ENCODE measurements at places on chromosomes 2 and 18. TPM values are rescaled to one million over a fixed set of nuclear protein-coding genes. Genes with fewer than 3 reads are reported as not detected.

- DNase-seq = no peak
Measured at GRCh38 chr2:174180165-174180724, 68.1 kb downstream of the OLA1 start.

DNA sequence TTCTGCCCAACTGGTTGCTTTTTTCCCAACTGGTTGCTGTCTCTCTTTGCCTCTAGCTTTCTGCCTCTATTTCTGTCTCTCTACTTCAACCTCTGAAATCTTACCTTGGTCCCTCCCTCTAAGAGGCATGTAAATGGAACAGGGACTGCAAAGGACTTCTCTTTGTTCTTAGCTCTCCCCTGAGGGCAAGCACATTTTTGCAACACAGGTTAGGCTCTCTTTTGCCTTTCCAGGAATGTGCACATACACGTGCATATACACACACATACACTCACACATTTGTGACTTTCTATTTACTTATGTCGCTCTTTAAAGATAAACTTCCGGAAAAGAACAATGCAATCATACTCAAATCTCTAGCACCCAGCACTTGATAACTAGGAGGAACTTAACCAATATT is 262.6 kb upstream of the DDX18 start:
- no peak for DNase-seq

GRCh38 chr2:47628904-47629303 is 154.0 kb upstream of the MSH6 start:
- DNase-seq = no peak

GRCh38 chr18:49001111-49001510 is 50.3 kb upstream of the SMAD7 start:
- DNase-seq = no peak

GRCh38 chr2:8609357-8609811 is 72.5 kb upstream of the ID2 start:
- no peak for DNase-seq

- no peak for DNase-seq
Measured at GRCh38 chr2:178268435-178268834, 74.1 kb downstream of the OSBPL6 start.

C2orf42 gene
- total RNA-seq = 32.2 TPM

- peak; percentile 25 for DNase-seq
Measured at GRCh38 chr2:37713258-37713700, 41.8 kb upstream of the CDC42EP3 start.

DNA sequence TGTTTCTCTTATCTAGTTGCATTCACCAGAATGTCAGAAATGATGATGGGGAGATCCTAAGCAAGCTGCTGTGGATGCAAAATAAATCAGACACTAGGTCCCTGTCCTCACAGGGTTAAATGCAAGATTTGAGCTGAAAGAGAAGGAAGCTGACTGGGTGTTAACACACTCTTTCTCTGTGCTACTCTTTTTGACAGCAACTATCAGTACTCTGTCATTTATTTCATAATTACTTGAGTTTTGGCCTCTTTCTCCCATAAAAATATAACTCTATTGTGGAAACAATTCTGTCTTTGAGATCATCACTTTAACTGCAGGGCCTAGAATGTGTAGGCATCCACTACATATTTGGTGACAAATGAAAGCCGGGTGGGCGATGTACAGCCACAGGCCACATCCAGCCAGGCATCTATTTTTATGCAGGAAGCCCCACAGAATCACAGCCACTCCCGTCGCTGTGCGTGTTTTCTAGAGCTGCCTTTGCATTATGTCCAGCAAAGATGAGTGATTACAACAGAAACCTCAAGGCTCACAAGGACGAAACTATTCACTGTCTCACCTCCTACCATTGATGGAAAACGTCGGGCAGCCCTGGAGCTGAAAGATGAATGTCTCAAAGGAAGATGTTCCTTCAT is 849.0 kb downstream of the RNF144A start:
- DNase-seq = no peak

- DNase-seq = no peak
Measured at GRCh38 chr2:200396781-200397242, 90.3 kb downstream of the SPATS2L start.

Measured in activated CD4-positive, alpha-beta memory T cell treated with anti-CD3 and anti-CD28 coated beads, Interleukin-2, amount 10 ng/mL, durations not matched to agents 7 days and 5 days (primary cell).